ENCODE measurements at places on chromosomes 3 and 15.

DNA sequence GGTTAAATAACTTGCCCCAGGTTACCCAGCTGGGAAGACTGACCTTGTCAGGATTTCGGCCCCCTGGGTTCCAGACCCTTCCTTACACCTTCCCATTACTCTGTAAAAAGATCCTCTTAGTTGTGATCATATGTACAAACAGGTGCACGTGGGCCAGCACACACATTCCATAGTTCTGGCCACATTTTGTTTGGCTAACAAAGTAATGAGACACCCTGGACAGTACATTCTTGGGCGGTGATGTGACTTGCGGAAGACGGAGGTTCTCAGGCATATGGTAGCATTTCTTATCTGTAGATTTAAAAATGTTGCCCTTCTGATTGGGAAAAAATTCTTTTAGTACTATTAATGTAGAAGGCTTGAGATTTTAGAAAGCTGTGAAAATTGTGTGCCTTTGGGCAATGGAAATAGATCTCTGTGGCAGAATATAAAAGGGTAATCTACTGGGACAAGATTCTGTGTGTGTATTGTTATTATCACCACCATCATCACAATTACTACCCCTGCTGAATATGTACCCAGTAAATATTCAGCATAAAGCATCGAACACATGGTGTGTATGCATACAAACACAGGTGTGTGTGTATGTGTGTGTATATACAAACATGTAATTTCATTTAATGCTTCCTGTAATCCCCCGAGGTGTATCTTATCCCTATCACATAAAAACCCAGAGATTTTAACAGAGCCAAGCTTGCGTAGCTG is 205.4 kb upstream of the UBE2E1 start:
- DNase-seq, result no peak

DNA sequence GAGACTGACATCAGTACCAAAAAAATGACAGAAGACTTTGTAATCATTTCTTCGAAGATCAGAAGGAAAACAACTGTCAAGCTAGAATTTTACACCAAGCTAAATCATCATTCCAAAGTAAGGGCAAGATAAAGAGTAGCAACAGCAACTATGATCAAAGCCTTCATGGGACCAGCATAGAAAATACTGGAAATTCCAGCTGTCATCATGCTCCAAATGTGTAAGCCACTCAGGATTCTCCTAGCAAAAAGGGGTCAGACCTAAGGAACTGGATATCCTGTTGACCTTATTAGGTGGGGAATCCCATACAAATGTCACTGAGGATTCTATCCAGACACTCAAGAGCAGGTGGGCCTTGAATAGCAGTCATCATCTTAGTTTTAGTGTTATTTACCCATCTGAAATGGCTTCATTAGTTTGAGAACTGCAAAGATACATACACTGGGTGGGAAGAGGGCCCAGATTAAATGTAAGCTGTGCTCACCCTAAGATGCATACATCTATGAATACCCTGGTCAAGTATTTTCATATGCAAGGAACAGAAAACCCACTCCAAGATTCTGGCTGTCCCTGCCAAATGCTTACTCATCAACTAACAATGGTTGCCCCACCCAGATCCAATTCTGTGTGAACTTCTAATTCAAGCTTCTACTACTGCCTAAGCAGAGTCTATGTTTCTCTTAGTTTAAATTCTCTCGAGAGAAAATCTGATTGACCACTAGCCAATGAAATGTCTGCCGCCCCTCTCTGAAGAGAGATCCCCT is 33.5 kb downstream of the CLDN18 start:
- DNase-seq, result no peak

DNA sequence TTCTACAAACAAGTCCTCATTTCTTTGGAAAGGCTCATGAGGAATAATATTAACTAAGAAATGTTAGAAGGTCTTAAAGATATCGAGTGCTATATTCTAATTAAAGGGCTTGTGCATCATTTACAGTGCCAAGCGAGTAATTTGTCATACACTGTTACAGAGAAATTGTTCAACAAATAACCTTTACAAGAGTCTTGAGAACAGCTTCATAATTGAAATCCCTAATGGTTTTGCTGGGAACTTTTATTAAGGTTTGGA is 209.5 kb downstream of the MECOM start:
- DNase-seq, result no peak

DNA sequence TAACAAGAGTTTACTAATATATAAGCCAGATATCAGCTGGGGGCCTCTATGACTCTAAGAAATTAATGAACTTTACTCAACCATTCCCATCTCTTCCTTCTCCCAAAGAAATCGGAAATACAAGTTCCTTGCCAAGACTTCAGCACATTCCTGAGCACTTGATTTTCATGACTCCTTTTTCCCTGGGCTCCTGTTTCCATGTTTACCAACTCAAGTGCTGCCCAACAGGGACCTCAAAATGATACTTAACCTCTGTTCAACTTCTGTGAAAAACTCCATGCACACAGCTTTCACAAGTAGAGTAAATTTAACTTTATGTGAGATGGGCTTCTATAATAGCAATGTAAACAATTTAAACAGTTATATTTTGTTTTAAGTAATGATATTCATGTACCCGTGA is 315.8 kb upstream of the CDIN1 start:
- no peak for DNase-seq

DNA sequence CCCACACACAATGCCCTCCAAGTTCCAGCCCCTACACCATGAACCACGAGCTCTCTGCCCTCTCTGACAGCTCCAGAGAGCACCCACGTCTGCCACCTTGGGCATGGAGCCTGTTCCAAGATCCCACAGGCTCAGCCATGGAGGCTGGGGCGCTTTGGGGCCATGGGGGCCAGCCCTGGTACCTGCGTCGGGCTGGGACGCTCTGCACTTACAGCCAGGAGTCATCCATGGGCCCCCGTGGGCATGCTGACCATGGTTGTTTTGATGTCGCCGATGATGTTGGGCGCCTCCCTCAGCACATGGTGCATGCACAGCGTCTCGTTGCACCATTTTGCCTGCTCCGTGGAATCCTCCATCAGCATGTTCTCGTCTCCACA is 51.9 kb upstream of the UBE2Q2 start:
- DNase-seq, result no peak

- no peak for DNase-seq
Observed at GRCh38 chr3:107285197-107285596, 92.0 kb upstream of the CCDC54 start.
